IPS DF 19.7 (cell line): ENCODE measurements at places on chromosomes 3 and 15.

DNA sequence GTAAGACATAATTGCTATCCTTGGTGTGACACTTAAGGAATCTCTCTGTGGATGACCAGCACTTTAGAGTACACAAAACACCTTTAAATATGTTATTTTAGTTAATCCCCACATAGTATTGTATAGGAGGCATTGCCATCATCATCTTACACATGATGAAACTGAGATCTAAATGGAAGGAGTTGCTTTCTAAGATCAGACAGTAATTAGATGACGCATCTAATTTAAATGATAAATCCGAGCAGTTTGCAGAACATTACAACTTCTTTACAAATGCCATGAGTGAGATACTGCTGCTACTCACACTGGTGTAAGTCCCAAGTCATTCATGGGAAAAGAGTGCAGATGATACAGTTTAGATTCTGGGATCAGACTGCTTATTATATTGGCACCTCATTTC lies 431.9 kb downstream of the MFSD1 start:
- no peak for DNase-seq

DNA sequence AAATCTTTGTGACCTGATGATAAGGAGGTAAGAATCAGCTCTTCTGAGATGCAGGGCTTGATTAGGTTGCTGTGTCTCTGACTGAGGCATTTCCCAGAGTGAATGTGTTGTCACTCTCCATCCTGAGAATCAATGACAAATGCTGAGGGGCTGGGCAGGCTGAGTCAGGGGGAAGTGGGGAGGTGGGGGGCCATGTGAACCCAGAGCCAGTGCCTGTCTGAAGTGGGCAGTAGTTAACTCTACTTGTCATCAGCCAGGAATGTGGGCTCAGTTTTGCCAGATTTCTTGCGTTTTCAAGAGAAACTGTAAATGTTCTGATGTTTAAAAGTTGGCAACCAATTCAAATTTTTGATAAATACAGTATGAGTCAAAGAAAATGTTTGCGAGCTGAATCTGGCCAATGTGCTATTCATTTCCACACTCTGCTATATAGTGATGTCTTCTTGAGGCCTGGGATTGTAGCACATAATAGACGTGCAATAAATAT lies 3.1 kb upstream of the BNC1 start:
- no peak for DNase-seq

GRCh38 chr3:183634707-183635106 lies 716 bp upstream of the KLHL24 start:
- DNase-seq, result no peak

DNA sequence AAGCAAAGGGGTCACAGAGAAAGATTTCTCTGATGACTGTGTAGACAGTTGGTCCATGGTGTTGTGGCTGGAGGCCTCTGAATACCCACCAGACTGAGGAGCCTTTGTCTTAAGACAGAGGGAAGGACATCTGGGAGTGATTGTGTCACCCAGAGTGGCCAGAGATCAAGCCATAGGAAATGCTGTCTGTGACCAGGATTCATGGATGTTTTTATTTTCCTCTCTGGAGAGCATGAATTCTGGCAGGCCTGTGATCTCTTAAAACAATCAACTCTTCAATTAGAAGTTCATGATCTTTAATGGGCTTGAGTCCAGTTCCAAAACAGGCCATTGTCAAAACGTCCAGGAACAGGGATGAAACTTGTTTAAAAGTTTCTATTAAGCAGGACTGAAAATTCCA lies 198.9 kb upstream of the CTDSPL start:
- no peak for DNase-seq

DNA sequence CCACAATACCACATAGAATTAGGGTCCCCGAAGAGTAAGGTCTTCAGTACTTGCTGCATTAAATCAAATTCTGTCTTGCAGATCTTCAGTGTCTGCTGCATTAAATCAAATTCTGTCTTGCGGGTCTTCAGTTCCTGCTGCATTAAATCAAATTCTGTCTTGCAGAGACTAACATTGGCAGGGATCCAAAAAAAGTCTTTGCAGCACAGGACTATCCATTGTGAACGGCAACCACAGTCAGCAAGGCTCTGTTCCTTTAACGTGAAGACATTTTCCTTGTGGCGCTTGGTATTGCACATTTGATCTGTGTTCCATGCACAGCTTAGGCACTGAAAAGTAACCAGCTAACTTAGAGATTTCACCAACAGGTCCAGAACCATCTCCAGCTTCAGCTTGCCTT lies 46.8 kb upstream of the POMGNT2 start:
- no peak for DNase-seq

GRCh38 chr3:40020689-40021088 lies 211.3 kb downstream of the MYRIP start:
- no peak for DNase-seq

DNA sequence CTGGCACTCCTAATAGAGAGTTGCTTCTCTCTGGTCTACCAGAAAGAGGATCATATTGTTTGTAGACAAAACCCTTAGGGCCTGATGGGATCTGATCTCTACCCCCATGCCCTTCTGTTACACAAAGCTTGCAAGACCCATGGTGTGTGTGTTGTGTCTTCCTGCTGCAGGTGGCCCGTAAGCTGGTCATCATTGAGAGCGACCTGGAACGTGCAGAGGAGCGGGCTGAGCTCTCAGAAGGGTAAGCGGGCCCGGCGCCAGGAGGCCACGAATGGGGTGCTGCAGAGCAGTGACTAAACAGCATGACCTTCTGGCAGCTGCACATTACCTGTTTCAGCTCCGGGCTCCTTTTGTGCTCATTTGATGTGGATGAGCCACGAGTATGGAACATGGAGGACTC lies 18.2 kb downstream of the TPM1 start:
- no peak for DNase-seq

DNA sequence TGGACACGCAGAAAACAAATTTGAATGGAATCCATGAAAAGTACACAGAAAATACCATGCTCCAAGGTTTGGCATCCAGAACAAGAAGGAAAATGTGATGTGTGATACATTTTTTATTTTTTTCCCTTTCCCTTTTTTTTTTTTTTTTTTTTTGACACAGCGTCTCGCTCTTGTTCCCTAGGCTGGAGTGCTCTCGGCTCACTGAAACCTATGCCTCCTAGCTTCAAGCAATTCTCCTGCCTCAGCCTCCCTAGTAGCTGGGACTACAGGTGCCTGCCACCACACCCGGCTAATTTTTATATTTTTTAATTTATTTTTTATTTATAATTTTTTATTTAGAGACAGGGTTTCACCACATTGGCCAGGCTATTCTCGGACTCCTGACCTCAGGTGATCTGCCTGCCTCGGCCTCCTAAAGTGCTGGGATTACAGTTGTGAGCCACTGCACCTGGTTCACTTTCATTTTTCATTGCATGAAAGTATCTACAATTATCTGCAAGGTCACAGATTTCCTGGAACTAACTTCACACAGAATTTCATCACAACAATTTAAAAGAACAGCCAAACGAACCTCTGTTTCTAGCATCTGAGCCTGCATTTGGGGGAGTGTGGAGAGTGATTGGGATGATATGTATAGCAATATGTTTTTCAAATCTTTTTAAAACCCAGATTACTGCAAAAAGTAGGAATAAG lies 8.3 kb downstream of the POU1F1 start:
- DNase-seq, result no peak

DNA sequence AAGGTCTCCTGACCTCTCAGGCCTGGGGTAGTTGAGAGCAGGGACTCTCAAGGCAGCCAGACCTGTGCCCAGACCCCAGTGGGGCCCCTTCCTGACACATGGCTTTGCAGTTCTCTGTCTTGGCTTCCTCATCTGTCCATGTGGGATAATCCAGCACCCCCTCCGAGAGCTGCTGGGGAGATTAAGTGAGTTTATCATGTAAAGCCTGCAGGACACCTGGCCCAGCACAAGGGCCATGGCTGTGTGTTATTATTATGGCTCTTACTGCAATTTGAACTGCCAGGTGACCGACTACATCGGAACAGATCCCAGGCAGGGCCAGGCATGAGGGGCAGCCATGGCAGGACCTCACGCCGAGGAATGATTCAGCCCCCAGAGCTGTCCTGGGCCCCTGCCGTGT lies 12.6 kb downstream of the DUSP7 start:
- no peak for DNase-seq

DNA sequence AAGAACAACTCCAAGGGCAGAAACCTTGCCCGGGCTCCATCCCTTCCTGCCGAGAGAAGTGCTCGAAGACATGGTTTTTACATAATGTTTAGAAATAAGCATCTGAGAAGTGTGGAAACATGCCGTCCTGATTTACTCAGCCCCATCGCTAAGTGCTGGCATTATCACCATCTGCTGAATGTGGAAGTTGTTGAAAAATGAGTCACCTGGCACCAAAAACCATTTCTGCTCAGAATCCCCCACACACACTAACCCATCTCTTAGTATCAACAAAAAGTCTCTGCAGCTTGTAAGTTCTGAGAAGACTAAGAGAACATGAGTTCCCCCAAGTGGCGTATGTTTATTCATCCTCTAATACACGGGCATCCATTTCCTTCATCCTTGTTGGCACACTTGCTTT lies 51.0 kb upstream of the ARL8B start:
- no peak for DNase-seq

DNA sequence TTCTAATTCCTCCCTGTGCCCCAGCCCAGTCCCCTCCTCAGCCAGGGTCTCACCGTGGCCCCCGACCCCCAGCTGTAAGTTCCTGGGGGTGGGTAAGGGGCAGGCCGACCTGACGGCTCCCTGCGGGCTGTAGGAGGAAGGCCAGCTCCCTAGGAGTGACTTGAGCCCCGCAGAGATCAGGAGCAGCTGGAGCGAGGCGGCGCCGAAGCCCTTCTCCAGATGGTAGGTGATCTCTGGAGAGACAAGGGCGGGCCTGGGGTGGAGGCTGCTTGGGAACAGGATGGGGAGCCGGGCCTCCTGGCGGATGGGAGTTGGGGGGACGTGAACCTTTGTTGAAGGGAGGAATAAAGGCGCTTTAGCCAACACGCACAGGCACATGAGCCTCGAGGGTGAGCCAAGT lies 4.2 kb downstream of the SLC28A1 start:
- no peak for DNase-seq

GRCh38 chr3:87949189-87949878 lies 109.5 kb downstream of the CGGBP1 start:
- DNase-seq, result no peak

DNA sequence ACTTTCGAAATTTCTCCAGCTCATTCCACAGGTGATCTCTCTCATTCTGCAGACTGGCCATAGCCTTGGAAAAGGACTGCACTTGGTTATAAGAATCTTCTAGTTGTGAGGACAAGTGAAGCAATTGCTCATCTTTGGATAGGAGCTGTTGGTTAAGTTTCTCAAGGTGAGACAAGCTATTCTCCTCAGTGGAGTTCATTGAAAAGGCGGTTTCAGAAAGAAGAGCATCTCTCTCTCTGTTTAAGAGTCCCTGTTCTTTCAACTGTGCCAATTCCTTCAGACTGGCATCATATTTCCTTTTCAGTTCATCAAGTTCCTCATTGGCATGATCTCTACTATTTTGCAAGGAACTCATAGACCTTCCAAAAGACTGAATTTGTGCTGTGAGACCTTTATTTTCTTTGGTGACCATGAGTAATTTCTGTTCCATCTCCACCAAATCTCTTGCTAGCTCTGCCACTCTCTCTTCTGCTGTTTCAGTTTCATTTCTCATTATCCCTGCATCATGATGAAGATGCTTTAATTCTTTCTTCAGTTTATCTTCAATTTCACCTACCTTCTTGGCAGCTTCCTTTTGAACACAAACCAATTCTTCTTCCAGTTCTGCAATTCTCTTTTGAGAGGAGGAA lies 30.2 kb upstream of the HCLS1 start:
- DNase-seq, result no peak

GRCh38 chr3:72186400-72186855 lies 401.5 kb upstream of the PROK2 start:
- DNase-seq, result no peak

DNA sequence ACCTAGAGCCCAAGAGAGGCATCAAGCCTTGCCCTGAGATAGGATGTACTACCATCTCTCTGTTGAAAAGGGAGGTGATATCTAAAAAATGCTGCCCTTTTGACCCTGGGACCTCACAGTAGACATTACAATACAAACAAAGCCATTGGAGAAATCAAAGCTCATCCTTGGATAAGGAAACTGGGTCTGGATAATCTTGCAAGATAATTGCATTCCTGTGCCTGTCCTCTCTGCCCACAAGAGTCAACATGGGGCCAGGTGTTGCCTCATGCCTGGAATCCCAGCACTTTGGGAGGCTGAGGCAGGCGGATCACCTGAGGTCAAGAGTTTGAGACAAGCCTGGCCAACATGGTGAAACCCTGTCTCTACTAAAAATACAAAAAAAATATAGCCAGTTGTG lies 57.3 kb upstream of the DLG1 start:
- no peak for DNase-seq

- DNase-seq, result no peak
Measured at GRCh38 chr3:188964957-188965356, 206.8 kb upstream of the TPRG1 start.

- no peak for DNase-seq
Measured at GRCh38 chr3:186608624-186609215, 4.1 kb upstream of the AHSG start.

DNA sequence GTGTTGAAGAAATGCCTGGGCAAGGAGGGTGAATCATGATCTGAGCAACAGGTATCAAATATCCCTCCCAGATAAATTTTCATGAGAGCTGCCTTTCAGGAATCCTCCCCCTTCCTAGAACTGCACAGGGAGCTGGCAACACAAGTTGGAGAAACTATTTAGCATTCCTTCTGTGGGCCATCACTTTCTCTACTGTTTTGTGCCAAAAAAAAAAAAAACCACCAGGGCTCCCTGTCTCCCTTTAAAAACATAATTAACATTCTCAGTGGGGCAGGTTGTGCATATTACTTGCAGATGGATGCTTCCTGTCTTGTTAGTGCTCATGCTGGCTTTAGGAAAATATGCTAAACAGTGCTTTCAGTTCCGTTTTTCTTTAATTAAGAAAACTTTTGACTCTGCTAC lies 234.9 kb upstream of the LMCD1 start:
- no peak for DNase-seq

DNA sequence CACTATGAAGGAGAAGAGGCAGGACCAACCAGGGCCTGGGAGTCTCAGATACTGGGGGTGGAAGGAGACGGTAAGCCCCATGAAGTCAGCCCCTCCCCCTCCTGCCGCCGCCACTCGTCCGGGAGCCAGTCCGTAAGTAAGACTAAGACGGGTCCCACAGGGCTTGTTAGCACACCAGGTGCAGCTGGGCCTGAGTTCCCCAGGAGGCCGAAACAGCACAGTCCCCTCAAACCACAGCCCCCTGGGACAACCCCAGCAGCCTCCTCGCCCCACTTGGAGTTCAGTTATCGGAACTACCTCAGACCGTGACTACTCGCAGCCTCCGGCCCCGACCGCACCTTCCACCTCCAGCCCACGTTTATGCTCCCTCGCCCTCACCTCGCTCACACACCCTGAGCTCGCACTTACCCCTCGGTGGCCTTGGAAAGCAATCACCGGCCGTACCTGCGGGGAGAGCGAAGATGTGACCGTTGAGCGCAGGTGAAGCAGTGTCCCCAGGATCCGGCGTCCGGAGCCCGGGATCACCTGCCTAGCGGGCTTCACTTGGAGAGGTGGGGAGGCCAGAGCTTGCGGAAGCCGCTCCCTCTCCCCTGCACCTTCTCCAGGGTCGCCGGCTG lies 557 bp downstream of the ELL3 start:
- DNase-seq, result no peak

DNA sequence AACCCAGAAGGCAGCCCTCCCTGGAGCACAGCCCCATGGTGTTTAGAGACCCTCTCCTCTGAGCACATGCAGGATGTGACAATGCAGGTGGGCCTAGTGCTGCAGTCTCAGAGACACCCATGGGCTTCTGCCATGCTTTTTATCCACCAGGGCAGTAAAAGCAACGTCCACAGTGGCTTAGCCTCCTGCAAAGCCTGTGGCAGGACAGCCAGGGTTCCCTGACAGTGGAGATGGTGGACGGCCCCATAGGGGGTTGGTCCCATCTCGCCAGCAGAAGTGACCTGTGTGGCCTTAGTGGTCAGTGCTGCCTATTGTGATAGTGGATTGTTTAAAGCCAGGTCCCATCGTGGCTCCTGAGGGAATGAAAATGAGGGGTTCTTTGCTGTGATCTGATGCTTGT lies 46.6 kb downstream of the APBA2 start:
- DNase-seq, result no peak
